NCI-H2029 treated with DMSO at 0.1 percent for 48 hours (cell line): ENCODE measurements at places on chromosomes 7 and 10.
A peak's percentile ranks its signal among the peaks of the same experiment; 100 is the strongest.

GRCh38 chr10:131090761-131091661, 220.5 kb downstream of the TCERG1L start:
- peak; percentile 11 for DNase-seq

DNA sequence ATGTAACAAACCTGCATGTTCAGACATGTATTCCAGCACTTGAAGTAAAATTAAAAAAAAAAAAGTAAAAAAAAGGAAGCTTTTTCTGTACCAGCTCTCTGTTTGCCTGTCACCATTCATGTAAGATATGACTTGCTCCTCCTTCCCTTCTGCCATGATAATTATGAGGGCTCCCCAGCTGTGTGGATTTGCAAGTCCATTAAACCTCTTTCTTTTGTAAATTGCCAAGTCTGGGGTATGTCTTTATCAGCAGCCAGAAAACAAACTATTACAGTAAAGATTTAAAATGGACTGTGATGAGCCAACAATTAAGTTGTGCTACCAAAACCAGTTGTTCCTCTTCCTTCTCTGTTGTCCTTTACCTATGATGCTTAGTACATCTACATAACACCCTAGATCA, 619.6 kb downstream of the ARL4A start:
- DNase-seq, result no peak

DNA sequence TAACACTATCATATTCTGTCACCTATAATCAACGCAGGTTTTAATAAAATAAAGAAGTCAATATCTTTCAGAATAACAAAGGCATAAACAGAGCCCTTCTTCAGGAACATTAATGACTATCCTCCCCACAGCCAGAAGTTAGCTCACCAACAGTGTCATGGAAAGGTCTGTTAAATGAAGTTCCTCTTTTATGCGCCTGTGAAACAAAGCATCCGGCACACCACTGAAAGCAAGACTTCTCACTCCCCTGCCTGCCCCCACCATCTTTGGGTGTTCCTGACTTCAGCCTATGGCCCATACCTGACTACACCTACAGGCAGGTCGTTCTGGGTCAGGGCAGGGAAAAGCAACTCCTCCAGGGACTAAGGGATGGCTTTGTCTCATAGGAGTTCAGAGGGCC, 205.4 kb downstream of the FANK1 start:
- DNase-seq, result no peak

GRCh38 chr7:83096065-83096580, 66.6 kb downstream of the PCLO start:
- DNase-seq, result no peak

- DNase-seq, result no peak
Observed at GRCh38 chr10:24254180-24254579, 45.2 kb downstream of the KIAA1217 start.

GRCh38 chr7:80466636-80467035, 45.2 kb downstream of the GNAT3 start:
- no peak for DNase-seq

DNA sequence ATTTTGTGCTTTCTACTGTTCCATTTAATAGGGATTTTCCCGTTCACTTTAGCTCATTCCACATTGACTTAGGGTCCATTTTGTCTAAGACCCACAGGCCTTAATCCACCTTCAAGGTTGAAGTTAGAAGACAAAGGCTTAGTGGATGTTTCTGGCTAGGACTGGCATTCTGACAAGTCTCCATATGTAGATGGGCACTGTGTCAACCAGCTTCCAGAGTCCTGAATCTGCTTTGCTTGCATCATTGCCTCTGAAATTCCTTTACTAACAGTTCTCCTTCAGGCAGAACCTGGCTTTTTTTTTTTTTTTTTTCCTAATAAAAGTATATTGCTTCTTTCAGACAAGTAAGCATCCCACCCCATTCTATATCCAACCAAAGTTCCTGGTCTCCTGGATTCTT, 69.6 kb upstream of the PDCD4 start:
- no peak for DNase-seq

- DNase-seq, result peak; percentile 46
Observed at GRCh38 chr10:34861293-34862021, 46.4 kb upstream of the PARD3 start.

DNA sequence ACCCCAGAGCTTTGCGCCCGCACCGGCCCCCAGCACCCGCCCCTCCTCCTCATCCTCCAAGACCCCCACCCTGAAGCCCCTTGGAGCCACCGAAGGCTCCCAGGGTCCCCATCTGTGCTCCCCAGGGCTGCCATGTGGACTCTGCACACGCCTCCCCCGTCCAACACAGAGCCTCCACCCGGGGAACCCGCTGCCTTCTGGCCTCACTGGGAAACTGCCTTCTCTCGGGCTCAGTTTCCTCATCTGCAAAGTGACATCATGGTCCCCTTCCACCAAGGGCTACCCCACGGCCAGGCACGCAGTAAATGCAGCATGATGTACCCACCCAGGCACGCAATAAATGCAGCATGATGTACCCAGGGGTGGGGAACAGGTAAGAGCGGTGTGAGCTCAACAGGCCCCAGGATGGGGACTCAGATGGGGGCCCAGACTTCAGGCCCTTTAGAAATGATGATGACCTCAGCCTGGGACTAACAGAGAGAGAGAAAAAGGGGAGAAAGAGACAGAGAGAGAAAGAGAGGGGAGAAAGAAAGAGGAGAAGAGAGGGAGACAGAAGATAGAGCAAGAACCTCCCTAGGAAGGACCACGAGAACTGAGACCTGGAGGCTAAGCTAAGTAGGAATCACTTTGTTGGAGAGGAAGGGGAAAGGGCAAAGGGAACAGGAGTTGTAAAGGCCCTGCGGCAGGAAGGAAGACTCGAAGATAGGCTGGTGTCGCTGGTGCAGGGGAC, 2.5 kb upstream of the MICALL2 start:
- DNase-seq, result no peak

- no peak for DNase-seq
Observed at GRCh38 chr7:917255-918117, 37.0 kb downstream of the ADAP1 start.

DNA sequence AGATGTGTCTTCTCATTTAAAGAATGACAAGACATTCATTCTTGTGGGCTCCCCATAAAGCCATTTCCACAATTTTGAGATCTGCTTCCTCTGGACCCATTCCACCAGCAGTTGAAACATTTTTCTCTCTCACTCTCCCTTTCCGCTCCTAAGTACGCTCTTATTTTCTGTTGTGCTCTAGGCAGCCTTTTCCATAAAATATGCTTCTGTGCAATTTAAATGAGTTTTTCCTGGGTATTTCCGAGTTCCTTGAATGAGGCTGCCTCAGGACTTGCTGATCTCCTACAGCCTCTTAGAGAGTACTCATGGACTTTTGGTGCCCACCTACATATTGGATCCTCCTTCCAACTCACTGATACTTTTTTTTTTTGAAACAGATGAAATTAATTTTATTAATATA, 23.6 kb upstream of the AKR1D1 start:
- no peak for DNase-seq

GRCh38 chr7:33596686-33597085, 308.7 kb upstream of the BMPER start:
- no peak for DNase-seq

DNA sequence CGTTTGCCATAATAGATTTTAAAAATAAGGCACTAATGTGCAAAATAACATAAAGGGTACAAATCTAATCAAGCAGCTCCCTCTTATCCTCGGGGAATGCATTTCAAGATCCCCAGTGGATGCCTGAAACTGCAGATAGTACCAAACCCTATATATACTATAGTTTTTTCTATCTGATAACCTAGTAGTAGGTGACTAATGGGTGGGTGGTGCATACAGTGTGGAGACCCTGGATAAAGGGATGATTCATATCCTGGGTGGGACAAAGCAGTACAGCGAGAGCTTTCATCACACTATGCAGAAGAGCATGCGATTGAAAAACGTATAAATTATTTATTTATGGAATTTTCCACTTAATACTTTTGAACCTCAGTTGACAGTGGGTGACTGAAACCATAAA, 464.5 kb downstream of the GRID1 start:
- no peak for DNase-seq

DNA sequence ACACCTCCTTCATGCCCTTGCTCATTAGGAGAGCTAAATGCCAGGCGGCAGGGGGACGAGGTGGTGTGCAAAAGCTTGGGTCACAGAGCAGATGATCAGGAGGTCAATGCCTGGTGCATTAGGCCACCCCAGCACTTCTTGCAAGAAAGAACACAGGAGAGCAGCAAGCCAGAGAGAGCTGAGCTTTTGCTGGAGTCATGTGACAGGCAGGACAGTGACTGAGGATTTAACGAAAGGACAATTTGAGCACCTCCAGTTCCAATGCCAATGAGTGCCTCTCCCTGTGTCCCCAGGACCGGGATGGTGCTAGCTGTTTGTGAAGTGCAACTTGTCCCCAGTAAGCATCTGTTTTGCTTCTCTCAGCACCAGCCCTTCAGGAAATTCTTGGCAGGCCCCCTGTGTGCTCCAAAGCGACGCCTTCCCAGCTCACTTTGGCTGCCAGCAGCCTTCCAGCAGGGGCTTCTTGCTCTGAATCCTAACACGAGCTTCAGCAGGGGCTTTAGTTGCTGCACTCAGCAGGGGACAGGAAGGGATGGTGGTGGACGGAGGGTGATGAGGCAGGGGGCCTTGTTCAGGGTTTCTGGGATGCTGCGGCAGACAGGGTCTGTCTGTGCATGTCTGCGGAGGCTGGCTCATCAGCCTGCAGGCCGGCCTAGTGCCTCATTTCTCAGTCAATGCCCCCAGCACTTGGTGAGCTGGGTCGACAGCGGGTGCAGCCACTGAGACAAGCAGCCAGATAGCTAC, 368.1 kb downstream of the RPS24 start:
- no peak for DNase-seq

GRCh38 chr10:88865281-88865876, 13.7 kb upstream of the ANKRD22 start:
- DNase-seq, result no peak

DNA sequence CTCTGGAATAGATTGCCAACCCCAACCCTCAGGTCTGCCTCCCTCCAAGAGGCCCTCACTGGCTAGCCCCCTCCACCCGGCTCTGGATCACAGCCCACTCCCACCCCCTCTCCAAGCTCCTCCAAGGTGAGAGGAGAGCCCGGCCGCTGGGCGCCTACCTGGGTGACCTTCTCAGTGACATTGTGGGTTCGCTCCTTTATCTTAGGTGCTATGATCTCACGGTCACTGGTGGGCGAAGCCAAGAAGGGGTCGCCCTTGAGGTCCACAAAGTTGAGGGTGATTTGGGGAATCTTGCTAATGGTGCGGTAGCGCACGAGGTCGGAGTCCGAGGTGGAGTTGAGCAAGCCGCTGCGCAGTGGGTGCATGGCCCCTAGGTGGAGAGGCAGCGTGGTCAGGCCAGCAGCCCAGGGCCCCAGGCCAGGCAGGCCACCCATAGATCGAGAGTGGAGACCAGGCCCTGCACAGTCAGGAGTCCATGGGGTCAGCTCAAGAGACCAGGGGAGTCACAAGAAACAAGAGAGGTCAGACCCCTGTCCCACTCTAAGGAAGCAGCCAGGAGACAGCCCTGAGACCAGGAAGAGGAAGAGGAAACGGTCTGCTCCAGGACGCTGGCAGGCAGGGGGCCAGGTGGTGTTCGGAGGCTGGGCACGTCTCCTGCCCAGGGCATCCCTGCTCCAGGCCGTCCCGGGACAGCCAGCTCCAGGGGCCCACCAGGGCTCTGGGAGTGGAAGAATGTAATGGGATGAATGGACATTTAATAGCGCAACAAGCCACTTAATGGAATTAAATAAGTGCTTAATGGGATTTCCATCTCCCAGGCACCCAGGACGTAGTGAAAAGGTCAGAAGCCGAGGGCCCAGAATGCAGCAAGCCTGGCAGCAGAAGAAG, 20.7 kb downstream of the KCNH2 start:
- no peak for DNase-seq

DNA sequence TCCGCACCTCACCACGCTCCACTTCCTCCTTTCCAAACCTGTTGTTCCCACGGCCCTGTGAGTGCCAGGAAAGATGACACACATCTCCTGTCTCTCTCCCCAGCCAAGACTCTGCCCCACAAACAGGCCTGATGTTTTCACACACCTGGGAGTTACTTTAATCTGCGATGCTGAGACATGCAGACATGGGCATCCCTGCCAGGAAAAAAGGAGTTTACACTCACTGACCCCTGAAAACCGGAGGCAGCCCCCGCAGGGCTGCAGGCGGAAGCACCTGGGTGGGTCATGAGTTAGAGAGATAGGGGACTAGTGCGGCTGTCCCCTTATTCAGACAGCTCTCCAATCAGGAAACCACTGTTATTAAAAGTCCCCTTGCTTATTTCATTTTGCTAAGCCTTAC, 106.4 kb upstream of the CARD11 start:
- no peak for DNase-seq

- no peak for DNase-seq
Observed at GRCh38 chr10:124288928-124289850, 129.5 kb downstream of the OAT start.

DNA sequence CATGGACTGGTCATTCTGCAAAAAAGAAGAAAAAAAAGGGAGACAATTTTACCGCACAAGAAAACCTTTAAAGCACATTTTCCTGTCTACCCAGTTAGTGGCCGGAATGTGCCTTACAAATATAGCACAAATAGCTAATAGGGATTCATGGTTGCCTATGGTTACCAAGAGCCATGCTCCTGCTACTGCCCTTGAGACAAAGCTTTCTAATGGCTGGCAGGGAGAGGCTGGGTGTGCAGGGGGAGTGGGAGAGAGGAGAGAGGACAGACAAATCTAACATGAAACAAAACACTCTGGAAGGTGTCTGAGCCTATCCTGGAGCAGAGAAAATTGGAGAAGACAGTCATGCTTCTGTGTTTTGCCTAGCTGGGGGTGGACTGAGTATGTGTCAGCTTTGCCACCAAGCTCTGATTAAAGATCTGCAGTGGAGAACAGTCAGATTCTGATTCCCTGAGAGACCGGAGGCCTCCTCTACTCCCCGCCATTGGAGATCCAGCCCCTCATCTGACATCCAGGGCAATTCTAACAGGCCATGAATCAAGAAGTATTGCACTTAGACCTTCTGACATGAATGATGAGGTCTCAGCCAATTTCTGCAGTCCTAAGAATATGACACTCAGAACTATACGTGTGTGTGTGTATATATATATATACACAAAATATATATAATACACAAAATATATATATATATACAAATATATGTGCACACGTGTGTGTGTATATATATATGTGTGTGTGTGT, 80.2 kb downstream of the PRTFDC1 start:
- DNase-seq, result no peak

DNA sequence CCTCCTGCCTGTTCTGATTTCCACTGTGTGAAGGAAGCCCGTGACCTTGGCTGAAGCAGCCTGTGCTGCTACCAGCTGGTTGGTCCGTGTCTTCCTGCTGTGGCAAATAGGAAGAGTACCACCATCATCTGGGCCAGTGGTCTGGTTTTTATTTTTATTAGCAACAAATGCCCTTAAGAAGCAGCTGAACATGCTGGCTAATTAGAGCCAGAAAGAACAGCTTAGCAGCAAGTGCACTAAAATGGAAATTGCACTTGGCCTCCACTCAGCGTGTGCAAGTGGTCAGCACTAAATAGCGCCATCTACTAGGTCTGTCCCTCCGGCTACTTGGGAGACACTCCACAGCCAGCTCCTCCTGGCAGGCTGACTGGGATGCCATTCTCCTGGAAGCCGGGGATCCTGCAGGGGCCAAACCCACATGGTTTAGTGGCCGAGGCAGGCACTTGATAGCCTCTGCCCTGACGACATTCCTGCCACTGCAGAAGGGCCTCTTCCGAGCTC, 690.3 kb upstream of the FOXK1 start:
- no peak for DNase-seq
